ENCODE measurements at places on chromosomes 12 and 14. TPM values are rescaled to one million over a fixed set of nuclear protein-coding genes. Genes with fewer than 3 reads are reported as not detected.

The SLC2A14 gene
- polyA plus RNA-seq = 0.26 TPM

The NELL2 gene
- 3.3 TPM for polyA plus RNA-seq

The CAND1 gene
- 125 TPM for polyA plus RNA-seq

The BIN2 gene
- polyA plus RNA-seq = not detected

The EAPP gene
- 53.2 TPM for polyA plus RNA-seq
